Caudate nucleus (tissue), 63 donors: ENCODE measurements at places on chromosomes 7 and 10.

DNA sequence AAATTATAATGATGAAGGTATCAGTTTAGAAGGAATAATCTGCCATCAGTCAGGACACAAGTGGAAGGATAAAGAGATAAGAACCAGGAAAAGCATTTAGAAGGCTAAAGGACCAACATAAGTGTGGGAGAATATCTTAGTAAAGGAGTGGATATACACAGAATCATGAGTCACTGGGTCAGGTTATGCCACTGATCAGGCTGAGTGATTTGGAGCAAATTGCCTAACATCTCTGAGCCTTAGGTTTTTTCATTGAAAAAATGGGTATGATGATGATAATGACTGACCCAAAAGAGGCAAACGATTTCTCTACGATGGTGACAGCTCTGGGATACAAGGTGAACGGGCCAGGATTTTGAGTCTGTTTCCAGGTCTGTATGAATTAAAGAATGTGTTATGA lies 2.8 kb upstream of the CUL1 start:
- no peak for DNase-seq

DNA sequence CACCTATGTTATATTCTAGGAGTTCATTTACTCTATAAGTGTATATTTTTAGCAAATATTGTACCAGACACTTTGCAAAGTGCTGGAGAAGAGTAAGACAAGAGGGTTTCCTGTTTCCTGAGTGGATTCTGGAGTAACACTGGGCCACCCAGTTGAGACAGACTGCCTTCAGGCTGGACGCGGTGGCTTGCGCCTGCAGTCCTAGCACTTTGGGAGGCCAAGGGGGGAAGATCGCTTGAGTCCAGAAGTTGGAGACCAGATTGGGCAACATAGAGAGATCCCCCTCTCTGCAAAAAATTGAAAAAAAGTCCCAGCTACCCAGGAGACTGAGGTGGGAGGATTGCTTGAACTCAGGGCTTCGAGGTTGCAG lies 772 bp upstream of the ZSCAN25 start:
- DNase-seq = no peak

DNA sequence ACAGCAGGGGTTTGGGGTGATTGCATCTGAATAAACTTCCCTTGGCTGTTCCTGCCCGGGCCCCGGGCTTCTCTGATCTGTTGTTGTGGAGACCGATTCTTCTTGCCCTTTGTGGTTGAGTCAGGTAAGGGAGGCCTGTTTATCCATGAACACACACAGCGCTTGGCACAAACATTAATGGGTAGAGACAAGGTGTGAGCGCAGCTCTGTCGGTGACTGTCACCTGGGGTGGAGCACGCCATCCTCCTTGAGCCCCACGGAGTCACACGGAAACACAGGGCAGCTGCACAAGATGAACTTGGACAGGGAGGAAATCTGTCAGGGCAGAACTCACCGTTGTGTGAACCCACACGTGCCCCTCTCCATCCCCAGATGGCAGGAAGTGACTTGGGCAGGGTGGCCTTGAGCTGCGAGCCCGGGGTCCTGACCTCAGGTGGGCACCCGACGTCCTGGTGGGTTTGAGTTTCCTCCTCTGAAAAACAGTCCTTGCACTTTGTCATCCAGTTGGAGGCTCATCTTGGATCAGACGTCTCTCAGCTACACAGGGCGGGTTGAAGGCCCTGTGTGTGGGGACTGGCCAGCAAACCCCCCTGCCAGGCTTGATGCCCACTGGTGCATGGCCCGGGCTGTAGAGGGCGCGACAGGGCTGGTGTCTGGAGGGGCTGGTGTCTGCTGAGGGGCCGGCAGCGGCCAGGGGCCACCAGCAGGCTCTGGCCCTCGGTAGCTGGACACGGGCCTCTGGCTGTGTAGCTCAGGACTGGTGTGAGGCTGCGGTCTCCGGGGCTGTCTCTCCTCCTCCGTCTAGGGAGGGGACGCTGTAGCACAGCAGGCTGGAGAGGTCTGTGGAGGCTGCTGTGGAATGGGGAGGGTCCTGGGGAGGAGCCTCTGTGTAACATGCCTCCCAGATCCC lies 24.2 kb upstream of the SHH start:
- DNase-seq = no peak

- DNase-seq = no peak
Observed at GRCh38 chr10:71086439-71087080, 125.8 kb upstream of the UNC5B start.

- no peak for DNase-seq
Observed at GRCh38 chr7:94632338-94633013, 23.5 kb downstream of the SGCE start.

DNA sequence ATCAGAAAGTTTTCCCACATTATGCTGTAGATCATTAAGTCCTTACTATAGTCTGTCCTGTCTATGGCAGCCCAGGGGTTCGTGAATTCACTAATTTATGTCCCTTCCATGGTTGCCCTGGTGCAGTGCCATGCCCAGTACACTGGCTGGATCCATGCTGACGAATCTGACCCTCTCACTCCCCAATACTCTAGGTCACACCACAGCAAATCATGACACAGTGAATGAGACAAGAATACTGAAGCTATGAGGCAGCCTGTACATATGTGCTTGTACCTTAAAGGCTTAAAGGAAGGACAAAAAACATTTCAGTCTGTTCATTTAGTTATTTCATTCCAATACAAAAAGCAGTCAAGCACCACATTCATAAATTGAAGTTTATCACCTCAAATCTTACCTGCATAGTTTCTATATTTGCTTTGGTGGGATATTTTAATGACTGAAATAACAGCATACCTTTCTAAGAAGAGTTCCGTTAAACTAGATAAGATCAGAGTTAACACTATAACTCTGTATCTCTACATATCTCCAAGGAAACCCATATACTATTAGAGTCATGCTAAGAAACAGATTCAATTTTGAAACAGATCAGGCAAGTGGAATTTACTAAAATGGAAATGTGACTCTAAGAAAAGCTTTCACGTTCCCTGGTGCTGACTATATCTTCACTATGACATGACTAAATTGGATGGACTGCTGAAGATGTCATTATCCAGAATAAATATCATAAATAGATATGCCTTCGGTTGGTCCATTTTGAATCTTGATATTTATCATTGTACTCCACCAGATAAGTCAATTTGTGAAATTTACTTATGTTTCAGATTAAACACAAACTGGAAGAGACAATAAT lies 36.7 kb downstream of the OSBPL3 start:
- no peak for DNase-seq

DNA sequence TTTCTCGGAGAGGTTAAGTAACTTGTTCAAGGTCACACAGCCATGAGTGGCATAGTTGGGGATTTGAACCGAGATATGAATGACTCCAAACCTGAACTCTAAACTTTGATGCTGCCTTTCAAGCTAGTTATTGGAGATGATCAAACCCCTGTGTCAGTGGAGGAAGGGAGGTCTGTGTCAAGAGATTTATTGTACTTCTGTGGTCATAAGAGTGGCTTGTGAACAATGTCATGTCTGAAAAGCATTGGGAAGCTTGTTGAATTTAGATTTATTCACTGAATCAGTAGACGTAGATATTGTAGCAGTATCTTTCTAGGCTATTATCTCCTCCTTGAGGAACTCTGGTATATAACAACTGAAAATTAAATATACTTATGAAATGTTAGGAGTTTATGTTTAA lies 27.3 kb downstream of the SNX10 start:
- no peak for DNase-seq

DNA sequence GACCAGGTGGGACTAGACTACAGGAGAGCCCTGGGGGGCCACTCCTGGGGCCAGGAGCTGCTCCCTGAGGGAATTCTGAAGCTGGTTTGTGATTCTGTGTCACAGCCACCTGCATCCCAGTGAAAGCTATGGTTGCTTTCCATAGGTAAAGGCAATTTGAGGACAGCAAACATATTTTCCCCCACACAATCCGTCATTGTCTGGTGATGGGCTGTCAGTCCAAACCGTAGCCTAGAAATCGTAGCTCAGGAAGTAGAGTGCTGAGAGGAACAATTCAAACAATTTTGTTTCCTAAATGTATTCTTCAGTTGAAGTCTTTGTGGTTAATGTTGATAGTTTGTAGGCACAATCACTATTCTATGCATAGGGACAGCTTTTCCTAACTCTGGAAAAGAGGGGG lies 106.0 kb upstream of the INSYN2A start:
- no peak for DNase-seq

DNA sequence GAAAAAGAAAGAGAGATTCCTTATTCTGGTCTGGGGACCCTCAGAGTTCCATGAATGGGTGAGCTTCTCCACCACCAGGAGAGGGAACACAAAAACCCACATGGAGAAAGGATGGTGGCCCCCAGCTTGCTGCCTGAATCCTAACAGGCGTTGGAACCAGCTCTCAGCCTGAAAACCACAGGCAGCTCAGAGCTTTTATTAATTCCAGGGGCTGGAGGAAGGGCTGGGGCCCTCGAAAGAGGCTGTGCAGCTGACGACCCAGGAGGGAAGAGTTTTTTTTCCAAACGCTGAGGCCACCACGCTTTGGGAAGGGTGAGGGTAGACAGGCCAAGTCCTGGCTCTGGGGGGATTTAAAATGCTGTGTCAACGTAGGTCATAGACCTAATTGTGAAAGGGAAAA lies 10.8 kb upstream of the ELN start:
- no peak for DNase-seq

DNA sequence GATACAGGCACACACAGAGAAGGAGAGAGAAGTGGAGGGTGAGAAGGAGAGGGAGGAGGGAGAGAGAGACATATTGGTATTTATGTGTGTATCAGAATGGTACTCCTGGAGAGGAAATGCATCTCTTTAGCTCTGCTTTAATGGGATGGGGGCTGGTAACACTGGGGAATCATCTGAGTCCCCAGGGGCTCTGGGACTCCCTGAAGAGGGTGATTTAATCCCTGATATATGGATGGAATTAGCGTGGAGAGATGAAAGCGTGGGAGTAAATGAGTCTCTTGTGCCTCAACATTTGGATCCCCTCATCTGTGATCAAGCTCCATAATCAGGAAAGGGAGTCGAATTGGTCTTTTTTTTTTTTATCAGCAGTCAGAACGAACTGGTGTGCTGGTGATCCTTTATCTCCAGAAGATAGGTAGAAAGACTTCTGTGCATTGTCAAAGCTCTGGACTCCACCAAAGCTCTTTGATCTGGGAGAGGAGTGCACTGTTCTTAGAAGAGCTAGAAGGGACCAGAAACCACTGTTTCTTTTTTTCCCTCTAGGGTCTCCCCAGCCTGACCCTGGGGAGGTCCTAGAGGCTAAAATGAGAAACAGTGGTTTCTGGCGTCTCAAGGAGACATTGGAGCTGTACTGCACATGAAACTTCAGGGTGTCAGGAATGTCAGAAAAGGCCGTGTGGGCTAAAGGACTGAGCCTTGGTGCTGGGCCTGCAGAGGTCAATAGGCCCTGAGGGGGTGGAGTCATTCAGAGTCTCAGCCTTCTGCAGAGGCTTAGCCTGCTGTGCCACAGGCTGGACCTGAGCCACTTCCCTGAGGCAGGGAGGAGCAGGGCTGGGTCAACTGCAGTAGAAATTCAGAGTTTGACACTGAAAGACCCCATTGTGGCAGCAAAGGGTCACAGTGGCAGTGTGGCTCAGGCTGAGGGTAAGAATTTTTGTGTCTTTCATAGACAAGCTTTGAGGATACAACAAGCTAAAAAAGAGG lies 234.4 kb upstream of the SLC26A5 start:
- DNase-seq = no peak

GRCh38 chr7:93461350-93461749 lies 113.2 kb downstream of the CALCR start:
- DNase-seq = no peak

DNA sequence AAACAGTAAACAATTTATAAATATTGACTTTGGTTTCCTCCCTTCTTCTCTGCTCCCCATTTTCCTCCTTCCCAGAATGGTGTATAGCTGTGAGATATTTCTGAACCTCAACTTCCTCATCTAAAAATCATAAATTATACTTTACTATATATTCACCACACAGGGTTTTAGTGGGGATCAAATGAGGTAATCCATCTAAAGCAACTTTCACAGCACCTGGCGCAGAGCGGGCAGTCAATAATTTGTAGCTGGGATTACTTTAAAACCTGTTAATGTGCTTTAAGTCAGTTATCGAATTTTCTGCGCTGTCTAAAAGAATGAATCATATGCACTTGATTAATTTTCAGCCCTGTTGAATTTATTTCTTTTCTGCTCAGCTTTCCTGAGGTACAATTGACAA lies 172.7 kb downstream of the PTEN start:
- no peak for DNase-seq

DNA sequence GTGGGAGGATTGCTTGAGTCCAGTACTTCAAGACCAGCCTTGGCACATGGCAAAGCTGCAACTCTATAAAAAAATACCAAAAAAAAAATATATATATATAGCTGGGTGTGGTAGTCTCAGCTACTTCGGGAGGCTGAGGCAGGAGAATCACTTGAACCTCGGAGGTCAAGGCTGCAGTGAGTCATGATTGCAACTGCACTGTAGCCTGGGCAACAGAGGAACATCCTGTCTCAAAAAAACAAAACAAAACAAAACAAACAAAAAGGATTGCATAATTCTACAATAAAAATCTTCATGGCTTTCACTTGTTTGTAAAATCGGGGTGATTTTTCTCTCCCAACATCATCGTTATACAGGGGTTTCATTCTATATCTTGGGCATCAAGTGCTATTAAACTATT lies 35.1 kb downstream of the GUSB start:
- DNase-seq = no peak

DNA sequence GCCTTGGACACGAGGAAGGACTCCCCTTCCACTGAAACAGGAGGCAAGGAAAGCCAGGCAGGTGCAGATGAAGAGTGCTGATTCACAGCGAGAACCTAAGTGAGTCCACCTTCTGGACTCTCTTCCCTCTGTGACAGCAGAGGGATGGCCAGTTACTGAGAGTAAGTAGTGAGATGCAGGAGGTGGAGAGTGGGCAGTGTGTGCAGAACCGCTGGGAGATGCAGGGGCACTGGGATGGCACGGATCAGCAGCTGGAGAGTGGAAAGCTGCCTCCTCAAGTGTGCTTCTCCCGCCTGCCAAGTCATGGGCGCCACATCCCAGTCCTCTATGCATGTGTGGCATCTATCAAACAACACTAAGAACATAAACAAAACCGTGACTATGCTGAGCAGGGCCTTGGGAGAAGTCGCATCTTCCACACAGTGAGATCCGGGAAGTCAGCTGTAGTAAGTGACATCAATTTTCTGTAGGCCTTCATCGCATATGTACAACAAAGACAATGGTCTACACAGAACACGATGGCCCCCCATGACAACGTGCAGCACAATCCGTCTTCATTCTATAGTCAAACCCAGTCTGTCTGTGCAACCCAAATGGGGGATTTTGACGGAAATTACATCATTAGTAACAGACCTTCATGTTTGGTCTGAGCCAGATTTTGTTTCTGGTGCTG lies 217.4 kb upstream of the KLF14 start:
- DNase-seq = no peak

DNA sequence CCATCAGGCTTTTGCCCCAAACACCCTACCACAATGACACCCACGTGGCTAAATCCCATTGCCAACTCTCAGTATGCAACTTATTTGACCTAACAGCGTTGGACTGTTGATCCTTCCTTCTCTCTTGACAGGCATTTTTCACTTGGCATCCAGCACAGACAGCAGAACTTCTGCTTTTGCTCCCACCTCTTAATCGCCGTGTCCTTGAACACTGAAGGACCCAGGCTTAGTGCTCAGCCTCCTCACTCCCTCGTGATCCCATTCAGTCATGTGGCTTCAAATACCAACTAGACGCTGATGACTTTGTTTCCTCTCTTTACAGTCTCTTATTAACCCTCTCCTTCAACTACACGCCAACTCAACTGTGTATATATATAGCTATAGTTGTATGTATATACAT lies 25.0 kb downstream of the ZFAND2A start:
- no peak for DNase-seq

GRCh38 chr7:513521-514166 lies 6.0 kb downstream of the PDGFA start:
- DNase-seq = no peak

GRCh38 chr10:12643279-12643678 lies 293.9 kb downstream of the CAMK1D start:
- DNase-seq = no peak
